ENCODE measurements at places on chromosomes 5 and 9.

GRCh38 chr9:91954841-91955471 is 4.9 kb upstream of the ROR2 start:
- DNase-seq: no peak

DNA sequence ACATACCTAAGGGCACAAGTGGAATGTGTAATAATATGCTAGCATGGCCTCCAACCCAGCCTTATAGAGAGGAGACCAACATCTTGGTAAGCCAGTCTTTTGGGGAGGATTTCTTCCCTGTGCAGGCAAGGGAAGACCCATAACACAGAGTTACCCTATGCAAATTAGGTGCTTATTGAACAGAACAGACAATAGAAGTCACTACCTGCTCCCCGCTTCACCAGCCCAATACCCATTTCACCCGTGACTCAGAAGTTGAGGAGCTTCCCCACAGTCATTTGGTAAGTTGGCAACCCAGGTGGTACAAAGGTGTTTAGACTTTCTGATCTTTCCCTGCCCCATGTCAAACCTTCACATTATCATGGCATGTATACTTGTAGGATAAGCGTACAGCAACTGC is 44.6 kb downstream of the AOPEP start:
- no peak for DNase-seq

- DNase-seq: no peak
Measured at GRCh38 chr9:94805051-94805489, 78.6 kb downstream of the AOPEP start.

- DNase-seq: no peak
Measured at GRCh38 chr5:148999741-149000140, 63.1 kb downstream of the SH3TC2 start.

- no peak for DNase-seq
Measured at GRCh38 chr9:12194731-12195130, 498.5 kb upstream of the TYRP1 start.

DNA sequence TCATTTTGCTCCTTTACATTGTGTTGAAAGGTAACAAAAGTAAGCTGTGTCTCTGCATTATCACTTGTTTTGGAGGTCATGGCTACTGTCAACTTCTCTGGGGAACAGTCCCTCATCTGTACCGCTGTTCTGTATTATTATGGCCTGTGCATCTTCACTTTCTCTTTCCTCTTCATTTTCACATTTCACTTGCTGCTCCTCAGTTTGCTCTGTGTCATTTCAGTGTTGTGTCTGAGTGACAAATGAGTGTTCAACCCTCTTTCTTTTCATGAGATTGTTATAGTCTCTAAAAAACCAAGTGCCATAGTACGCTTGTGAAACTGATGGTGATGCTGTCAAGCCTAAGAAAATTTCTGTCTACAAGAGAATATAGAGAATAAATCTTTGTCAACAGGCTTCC is 122.0 kb upstream of the FER start:
- DNase-seq: no peak

DNA sequence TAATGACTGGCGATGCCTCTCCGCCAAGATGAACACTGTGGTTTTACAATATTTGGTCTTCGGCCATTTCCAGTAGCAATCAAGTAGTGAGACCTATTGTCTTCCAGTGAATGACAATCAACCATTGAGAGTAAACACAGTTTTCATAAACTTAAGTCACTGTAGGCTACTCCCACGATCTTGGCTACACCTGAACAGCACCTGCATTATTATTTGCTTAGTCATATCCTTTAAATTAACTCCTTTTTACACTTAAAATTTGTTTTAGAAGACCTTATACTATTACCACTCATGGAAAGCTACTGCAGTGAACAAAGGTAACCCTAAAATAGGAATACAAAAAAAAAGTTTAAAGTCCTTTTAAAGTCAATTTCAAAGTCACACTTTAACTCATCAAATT is 58.2 kb downstream of the ZNF354C start:
- no peak for DNase-seq

DNA sequence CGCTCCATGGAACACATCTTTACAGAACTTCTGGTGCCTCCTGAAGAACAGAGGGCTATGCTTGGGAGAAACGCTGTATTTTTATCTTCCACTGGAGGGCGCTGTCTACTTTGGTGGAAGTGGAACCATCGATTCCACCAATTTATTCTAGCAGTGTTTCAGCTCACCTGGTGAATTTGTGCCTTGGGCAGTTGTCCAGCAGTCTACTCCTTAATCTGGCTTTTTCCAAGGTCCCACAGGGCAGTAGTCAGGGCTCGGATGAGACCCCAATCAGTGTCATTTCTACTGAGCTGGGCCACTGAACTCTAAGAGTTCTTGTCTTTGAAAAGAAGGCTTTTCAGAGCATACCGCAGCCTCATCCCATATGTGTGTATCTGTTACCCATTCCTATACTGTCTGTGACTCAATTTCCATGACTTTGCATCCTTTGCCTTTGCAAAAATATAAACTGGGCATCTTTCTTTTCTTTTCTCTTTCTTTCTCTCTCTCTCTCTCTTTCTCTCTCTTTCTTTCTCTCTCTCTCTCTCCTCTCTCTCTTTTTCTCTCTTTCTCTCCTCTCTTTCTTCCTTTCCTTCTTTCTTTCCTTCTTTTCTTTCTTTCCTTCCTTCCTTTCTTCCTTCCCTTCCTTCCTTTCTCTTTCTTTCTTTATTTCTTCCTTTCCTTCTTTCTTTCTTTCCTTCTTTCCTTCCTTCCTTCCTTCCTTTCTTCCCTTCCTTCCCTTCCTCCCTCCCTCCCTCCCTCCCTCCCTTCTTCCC is 138.4 kb upstream of the ZNF618 start:
- DNase-seq: no peak

DNA sequence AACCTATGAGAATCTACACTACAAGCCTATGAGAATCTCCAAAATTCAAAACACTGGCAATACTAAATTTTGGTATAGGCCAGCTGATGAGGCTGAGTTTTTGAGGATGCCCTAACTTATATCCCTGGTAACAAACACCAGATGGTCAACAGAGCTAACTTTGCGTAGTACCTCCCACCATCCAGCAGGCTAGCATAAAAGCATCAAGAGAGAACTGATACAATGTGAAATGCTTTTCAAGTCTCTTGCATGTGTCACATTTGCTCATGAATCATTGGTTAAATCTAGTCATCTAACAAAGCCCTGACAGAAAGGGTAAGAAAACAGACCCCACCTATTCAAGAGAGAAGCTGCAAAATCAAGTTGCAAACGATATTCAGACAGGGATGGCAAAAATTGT is 1609.7 kb upstream of the CDH9 start:
- DNase-seq: no peak

DNA sequence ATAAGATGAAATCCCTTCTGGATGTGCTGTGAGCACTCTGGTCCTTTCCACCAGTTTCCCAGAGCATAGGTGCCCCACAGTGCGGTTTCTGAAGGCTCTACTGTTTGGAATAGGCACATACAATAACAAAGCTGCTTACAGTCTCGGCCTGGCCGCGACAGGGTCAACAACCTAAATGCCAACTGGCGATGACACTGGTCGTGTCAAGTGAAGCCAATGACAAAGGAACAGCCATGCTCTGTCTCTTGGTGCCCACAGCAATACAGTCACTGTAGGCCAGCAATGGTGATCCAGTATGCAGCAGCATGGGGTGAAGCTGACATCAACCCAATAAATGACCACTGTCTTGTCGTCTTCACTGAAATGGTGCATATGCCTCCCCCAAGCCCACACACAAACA is 47.8 kb upstream of the EQTN start:
- DNase-seq: no peak

GRCh38 chr5:139140591-139141071 is 57.5 kb downstream of the SIL1 start:
- DNase-seq: no peak
